ENCODE measurements at places on chromosomes 1 and 21.

GRCh38 chr1:9069326-9070100 is at the start of gene SLC2A5:
SLC2A5 (minus strand) TSS chr1:9069635; CDS start chr1:9069536, 99 bp downstream.
- DNase-seq, result no peak

GRCh38 chr1:157781048-157781447 is 4.1 kb upstream of the FCRL2 start:
- no peak for DNase-seq

- no peak for DNase-seq
Measured at GRCh38 chr1:112296908-112297307, 99.1 kb upstream of the CTTNBP2NL start.

- no peak for DNase-seq
Measured at GRCh38 chr21:16473988-16474387, 744.2 kb downstream of the USP25 start.

- no peak for DNase-seq
Measured at GRCh38 chr1:41868241-41868998, 50.3 kb downstream of the HIVEP3 start.

- DNase-seq, result no peak
Measured at GRCh38 chr1:155392898-155393411, 72.3 kb downstream of the RUSC1 start.

DNA sequence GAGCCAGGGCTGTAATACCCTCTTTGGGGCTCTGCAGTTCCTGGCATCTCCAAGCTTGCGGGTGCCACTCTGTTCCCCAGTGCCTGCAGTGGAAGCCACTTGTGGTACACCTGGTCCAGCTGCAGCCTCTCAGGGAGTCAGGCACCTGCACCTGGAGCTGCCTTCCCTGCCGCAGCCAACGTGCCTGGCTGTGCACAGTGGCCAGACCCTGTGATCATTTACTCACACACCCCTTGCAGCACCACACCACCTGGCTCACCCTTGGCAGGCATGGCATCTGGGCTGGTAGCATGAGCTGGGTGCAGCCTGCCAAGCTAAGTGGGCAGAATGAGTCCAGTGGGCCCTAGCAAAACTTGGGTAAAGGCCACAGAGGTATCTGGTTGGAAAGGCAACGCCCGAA is 51.1 kb upstream of the NTPCR start:
- no peak for DNase-seq

- no peak for DNase-seq
Measured at GRCh38 chr1:104380003-104380402, 630.3 kb downstream of the AMY1C start.

- no peak for DNase-seq
Measured at GRCh38 chr1:114509596-114510273, 1.3 kb downstream of the TRIM33 start.

GRCh38 chr1:118118469-118118868 is 66.6 kb downstream of the SPAG17 start:
- no peak for DNase-seq

- peak; percentile 46 for DNase-seq
Measured at GRCh38 chr1:226679853-226680516, 59.1 kb downstream of the ITPKB start.

DNA sequence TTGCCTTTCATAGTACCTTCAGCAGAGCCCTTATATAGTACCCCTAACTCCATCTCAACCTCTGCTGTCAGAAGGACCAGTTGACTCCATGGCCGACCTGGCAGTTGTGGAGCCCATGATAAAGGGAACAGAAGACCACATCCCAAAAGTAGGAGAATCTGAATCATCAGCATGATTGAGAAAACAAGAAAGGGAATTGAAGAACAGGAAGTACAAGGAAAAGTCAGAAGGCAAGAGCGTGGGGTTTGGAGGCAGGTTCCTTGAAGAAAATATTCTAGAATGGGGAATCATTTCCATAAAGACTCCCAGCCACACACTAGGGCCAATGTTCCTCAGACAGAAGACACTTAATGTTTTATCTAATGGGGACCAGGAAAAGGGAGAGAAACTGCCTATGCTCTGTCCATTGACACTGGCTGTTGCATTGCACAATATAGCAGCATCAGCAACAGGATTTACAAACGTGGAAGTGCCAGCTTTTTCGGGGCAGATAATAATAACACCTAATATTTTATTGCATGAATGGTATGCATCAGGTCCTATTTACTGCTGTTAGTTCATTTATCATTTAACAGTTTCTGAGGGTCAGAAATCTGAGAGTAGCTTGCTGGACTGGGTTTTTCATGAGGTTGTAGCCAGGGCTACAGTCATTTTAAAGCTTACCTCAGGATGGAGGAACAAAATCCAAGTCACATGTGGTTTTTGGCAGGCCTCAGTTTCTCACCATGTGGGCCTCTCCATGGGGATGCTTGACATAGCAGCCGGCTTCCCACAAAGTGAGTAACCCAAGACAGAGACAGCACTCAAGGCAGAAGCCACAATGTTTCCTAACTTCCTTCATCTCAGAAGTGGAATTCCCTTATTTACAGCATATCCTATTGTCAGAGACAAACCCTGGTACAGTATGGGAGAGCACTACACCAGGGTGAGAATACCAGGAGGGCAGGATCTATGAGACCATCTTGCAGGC is 483.4 kb downstream of the PLPP3 start:
- DNase-seq, result no peak

DNA sequence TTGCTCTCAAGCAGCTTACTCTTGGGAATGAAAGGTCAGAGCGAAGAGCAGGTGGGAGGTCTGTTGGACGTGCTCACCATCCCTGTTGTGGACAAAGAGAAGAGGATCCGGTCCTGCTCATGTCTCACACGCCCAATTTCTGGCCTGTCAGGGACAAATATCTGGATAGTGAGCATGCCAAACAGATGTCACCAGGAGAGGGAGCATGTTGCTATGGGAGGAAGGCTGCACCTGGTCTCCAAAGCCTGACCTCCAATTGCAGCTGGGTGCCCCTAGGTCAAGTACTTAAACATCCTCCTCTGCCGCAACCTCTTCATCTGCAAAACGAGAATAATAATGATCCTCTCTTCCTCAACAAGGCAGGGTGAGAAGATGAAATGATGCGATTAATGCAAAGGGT is 53.4 kb downstream of the DMRTA2 start:
- DNase-seq, result no peak

DNA sequence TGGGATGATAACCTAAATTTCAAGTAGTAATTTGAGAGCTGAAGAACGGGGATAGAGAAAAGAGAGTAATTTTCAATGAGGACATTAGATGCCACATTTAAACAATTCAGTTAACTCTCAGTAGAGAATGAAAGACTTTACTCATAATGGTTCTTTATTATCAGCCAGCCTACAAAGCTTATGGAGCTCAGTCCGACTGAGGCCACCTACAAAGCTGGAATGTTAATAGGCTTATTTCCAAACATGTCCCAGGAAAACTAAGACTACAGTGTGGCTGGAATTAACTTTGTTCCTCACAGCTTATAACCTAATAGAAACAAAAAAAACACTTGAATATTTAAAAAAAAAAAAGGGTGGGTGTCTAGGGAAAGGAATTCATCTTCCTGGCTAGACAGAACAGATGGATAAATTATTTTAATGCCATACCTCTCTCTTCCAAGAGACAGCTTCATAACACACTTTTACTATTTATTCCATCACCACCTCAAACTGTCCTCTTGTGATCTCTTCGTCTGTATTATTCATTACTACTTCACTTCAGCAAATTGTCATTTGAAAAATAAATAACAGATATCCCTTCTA is 9.8 kb downstream of the SLC19A2 start:
- DNase-seq, result no peak

Measured in RWPE1 (cell line).